ENCODE measurements at places on chromosomes 4 and X. TPM values are rescaled to one million over a fixed set of nuclear protein-coding genes. Genes with fewer than 3 reads are reported as not detected.

DNA sequence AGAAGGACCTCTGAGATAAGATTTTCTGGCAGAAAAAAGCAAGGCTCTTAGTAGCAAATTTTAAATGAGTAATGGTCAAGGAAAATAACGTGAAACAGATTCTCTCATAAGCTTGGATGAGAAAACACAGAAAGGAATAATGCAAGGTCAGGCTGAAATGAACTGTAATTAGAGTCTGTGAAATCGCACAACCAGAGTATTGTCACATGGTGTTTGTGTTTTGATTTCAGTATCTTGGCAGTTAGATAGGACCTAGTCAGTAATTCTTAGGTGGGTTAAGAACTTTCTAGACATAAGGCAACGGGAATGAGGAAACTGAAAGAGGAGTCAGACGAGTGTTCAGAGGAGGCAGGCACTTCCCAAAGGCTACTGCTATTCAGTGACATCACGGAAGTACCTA, 34.6 kb downstream of the LIMCH1 start:
- DNase-seq = no peak
- no peaks in the 10 kb centered on the region for H3K4me1 ChIP-seq
- H3K27ac ChIP-seq = no peak overlapping the region
- no peak overlapping the region for H3K4me3 ChIP-seq
- H3K36me3 ChIP-seq = no peaks in the 10 kb centered on the region

- no peaks in the 10 kb centered on the region for H3K27me3 ChIP-seq
- no peaks in the 10 kb centered on the region for H3K4me1 ChIP-seq
- no peaks in the 10 kb centered on the region for H3K36me3 ChIP-seq
- no peak overlapping the region for H3K4me3 ChIP-seq
- H3K27ac ChIP-seq = no peak overlapping the region
These were observed 879.7 kb downstream of the RPA4 start for GRCh38 chrX:97763391-97763790.

DNA sequence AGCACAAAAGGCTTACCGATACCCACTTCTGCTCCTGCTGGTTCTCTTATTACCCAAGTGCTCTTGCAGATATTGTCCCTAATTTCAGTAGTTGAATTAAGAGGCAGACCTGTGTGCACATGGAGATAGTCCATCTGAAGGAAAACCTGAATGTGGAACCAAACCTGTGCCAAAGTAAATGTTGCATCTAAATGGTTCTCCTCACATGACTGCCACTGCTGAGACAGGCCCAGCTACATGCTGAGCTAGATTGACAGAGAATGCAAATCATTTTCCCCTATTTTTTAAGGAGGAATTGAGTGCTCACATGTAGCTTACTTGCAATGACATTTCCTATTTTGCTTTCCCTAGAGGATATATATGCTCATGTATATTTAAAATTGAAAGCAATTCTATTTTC, 609.1 kb upstream of the TECRL start:
- no peaks in the 10 kb centered on the region for H3K27me3 ChIP-seq
- no peaks in the 10 kb centered on the region for H3K4me1 ChIP-seq
- H3K27ac ChIP-seq = no peak overlapping the region
- no peaks in the 10 kb centered on the region for H3K36me3 ChIP-seq

DNA sequence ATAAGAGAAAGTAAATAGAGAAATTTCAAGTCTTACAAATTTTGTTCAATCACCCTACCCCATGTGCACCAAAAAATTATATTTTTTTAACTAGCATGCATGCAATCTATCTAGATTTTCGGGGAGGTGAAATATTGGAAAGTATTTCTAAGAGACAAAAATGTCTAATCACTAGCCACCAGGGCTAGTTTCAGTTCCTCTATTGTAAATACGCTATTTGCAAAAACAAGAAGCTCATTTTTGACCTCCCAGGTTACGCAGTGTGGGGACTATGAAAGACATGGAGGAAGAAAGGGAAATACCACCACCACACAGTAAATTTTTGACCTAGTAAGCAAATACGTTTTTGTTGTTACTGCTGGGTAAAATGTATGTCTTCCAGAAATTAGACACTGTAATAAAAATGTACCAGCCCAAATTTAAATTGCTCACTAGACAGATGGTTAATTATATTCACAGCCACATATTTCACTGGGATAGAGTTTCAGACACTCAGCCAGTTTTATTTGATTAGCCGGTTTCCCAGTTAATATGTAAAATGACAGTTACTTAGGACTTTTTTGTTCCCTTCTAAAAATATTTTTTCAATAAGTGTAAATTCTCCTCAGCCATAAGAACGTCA, 2.2 kb downstream of the NEXMIF start:
- peak overlapping the region; percentile 94 for H3K4me3 ChIP-seq
- H3K36me3 ChIP-seq = peaks cover 2% of the 10 kb centered on the region
- no peak for DNase-seq
- peak overlapping the region; percentile 6 for H3K27ac ChIP-seq
- H3K4me1 ChIP-seq = peaks cover 5% of the 10 kb centered on the region

DNA sequence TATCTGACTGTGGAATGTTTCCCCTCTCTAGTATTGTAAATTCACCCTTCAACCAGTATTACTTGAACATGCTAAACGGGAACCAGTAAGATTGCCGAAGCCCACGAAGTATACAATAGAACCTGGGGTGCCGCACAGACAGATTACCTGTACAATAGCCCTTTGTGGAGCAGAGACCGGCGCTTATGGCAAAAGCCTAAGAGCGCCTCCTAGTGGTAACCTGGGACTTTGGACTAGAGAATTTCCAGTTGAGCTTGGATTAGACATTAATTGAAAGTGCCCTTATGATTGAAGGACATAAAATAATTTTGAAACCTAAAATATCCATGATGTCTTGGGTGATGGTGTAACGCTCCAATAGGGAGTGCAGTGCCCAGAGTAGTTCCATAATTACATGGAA, 14.1 kb downstream of the ZNF157 start:
- H3K4me3 ChIP-seq = no peak overlapping the region
- DNase-seq = peak; percentile 42
- peaks cover 11% of the 10 kb centered on the region for H3K4me1 ChIP-seq

GRCh38 chr4:141311246-141312204, 90.8 kb downstream of the ZNF330 start:
- no peaks in the 10 kb centered on the region for H3K36me3 ChIP-seq
- H3K4me1 ChIP-seq = peaks cover 6% of the 10 kb centered on the region
- no peak for DNase-seq
- H3K27ac ChIP-seq = no peak overlapping the region
- peaks cover 15% of the 10 kb centered on the region for H3K27me3 ChIP-seq

DNA sequence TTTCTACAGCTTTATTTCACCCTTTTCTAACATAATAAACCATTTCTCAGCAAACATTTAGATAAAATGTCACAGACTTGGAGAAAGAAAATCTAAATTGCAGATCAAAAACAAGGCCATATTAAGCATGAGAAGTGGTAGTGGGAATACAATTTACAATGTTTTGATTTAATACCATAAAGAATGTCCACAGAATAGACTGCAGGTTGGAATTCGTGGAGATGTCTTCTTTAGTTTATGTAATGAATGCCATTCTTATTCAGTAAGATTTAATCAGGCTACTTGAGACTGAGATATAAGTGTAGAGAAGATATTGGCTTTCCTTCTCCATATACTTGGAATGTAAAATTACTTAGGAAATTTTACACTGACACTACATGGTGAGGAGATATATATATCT, 91.9 kb upstream of the ZFP42 start:
- no peaks in the 10 kb centered on the region for H3K4me1 ChIP-seq
- no peak overlapping the region for H3K27ac ChIP-seq
- H3K4me3 ChIP-seq = no peak overlapping the region
- H3K36me3 ChIP-seq = no peaks in the 10 kb centered on the region
- no peaks in the 10 kb centered on the region for H3K27me3 ChIP-seq

DNA sequence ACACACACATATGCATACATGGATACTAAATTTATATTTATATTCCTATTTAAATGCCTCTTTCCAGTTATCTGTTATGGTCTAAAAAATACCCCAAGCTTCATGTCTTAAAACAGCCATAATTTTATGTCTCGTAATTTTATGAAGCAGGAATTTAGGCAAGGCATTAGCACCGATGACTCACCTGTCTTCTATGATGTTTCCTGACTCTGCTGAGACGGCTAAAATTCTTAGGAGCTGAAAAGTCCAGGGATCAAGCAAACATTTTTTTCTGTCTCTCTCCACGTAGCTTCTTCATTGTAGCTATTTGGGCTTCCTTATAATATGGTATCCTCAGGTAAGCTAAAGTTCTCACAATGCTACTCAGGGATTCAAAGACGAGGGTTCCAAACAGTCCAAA, 930.3 kb downstream of the STIM2 start:
- DNase-seq = no peak
- no peaks in the 10 kb centered on the region for H3K27me3 ChIP-seq
- no peak overlapping the region for H3K4me3 ChIP-seq
- H3K4me1 ChIP-seq = no peaks in the 10 kb centered on the region

- H3K27me3 ChIP-seq = peaks cover 5% of the 10 kb centered on the region
- no peak overlapping the region for H3K4me3 ChIP-seq
- peaks cover 4% of the 10 kb centered on the region for H3K36me3 ChIP-seq
- no peak for DNase-seq
These were observed 222 bp downstream of the SMAD1 start for GRCh38 chr4:145481942-145482208.

DNA sequence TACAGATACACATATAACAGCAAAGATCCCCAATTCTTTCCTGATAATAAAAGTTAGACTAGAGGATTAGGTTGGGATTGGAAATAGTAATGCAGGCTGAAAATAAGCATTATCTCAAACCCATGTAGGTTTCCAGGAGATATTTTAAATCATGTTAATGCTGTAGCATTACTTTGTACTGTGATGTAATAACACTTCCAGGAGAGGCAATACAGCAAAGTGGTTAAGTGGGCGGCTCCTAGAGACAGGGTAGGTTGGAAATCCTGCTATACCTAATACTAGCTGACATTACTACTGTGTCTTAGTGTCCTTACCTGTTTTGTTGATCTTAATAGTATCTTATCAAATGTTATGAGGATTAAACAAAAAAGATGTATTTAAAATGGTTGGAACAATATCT, 9.6 kb downstream of the PAICS start:
- peaks cover 5% of the 10 kb centered on the region for H3K36me3 ChIP-seq
- no peak for DNase-seq
- no peaks in the 10 kb centered on the region for H3K27me3 ChIP-seq
- H3K4me1 ChIP-seq = peaks cover 3% of the 10 kb centered on the region

- no peak for DNase-seq
- H3K27ac ChIP-seq = no peak overlapping the region
- no peak overlapping the region for H3K4me3 ChIP-seq
- no peaks in the 10 kb centered on the region for H3K36me3 ChIP-seq
- no peaks in the 10 kb centered on the region for H3K4me1 ChIP-seq
These were observed 263.2 kb upstream of the ITM2A start for GRCh38 chrX:79630033-79631009.

- no peaks in the 10 kb centered on the region for H3K36me3 ChIP-seq
- no peak overlapping the region for H3K4me3 ChIP-seq
- no peak for DNase-seq
These were observed 531.8 kb upstream of the GALNTL6 start for GRCh38 chr4:171281359-171281758.

DCAF4L1 gene
- total RNA-seq = 0.10 TPM

TRO gene
- total RNA-seq = 1.4 TPM

PDGFC gene
- total RNA-seq = 4.8 TPM

PAQR3 gene
- total RNA-seq = 29.5 TPM

PPP4R3C gene
- not detected for total RNA-seq

TCEAL6 gene
- not detected for total RNA-seq

DGAT2L6 gene
- not detected for total RNA-seq

HTN1 gene
- not detected for total RNA-seq

TBC1D25 gene
- 31.3 TPM for total RNA-seq

CXCL3 gene
- 1.5 TPM for total RNA-seq

DSPP gene
- not detected for total RNA-seq

Measured in T-helper 17 cell (primary cell).